ENCODE measurements at places on chromosomes 16 and 17.

DNA sequence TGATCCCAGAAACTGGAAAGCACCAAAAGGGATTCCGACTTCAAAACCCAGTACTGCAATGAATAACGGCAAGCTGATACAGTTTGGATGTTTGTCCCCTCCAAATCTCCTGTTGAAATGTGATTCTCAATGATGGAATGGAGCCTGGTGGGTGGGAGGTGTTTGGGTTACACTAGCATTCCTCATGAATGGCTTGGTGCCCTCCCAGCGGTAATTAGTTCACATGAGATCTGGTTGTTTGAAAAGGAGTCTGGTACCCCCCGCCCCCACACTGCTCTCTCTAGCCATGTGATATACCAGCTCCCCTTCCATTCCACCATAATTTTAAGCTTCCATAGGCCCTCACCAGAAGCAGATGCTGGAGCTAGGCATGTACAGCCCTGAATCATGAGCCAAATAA lies 40.1 kb downstream of the RANBP10 start:
- H3K27ac ChIP-seq = no peak overlapping the region
- H3K4me1 ChIP-seq = no peaks in the 10 kb centered on the region
- peaks cover 45% of the 10 kb centered on the region for H3K36me3 ChIP-seq
- no peak overlapping the region for H3K4me3 ChIP-seq

DNA sequence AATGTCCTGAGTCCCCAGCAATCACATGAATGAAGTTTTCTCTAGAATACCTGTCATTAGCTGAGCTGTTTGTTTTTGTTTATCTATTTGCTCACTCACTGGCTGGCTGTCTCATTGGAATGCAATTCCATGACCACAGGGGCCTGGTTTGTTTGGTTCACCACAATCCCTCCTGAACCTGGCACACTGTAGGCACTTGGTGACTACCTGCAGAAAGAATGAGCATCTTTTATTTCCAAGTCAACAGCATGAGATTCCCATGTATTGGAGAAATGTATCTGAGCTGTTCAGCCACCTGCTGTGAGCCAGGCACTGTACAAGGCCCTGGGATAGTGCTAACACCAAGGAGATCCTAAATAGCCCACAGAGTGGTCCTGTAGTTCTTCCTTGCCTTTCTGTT lies 345.1 kb downstream of the XYLT1 start:
- no peaks in the 10 kb centered on the region for H3K27me3 ChIP-seq
- no peaks in the 10 kb centered on the region for H3K4me1 ChIP-seq

DNA sequence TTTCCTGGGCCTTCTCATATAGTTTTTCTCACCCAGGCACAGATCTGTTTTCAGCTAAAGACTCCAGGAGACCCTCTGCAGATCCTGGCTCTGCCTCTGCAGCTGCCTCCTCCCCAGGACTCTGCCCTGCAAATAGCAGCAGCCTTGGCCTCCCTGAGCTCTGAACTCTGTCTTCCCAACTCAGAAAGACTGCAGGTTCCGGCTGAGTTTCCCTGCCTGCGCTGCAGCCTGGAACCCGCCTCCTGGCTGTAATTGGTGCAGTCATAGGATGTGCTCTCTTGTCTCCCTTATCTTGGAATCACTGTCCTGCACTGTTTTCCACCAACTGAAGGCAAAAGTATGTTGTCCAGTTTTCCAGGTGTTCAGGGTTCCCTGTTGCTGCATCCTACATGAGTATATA lies 14.3 kb upstream of the DNASE1 start:
- no peaks in the 10 kb centered on the region for H3K27me3 ChIP-seq
- H3K36me3 ChIP-seq = peaks cover 9% of the 10 kb centered on the region
- H3K4me3 ChIP-seq = no peak overlapping the region
- DNase-seq = no peak
- H3K27ac ChIP-seq = no peak overlapping the region

DNA sequence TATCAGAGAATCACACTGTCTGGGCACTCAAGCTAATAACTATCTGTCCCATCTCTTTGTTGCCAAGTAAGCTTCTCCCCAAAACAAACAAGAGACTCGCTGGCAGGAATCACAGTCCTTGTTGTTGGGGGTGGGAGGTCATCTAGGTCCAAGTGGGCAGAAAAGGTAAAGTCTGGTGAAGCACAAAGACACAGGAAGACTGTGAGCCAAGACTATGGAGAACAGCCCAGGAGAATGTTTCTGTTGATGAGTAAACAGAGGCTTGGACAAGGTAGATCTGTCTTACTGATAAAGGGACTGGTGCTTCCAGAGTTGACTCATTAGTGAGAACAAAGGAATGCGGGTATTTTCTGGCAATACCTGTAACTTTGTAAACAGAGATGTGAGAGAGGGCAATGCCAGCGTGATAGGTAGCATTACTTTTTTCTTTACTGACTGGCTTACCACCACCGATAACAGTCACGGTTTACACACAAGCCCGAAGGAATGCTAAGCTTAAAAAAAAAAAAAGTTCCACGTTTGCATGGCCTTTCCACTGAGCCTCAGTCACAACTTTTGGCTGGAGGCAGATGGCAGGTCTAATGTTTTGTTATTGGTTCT lies 11.5 kb upstream of the MMD start:
- H3K4me1 ChIP-seq = no peaks in the 10 kb centered on the region
- H3K36me3 ChIP-seq = no peaks in the 10 kb centered on the region
- no peak overlapping the region for H3K27ac ChIP-seq
- no peaks in the 10 kb centered on the region for H3K27me3 ChIP-seq

DNA sequence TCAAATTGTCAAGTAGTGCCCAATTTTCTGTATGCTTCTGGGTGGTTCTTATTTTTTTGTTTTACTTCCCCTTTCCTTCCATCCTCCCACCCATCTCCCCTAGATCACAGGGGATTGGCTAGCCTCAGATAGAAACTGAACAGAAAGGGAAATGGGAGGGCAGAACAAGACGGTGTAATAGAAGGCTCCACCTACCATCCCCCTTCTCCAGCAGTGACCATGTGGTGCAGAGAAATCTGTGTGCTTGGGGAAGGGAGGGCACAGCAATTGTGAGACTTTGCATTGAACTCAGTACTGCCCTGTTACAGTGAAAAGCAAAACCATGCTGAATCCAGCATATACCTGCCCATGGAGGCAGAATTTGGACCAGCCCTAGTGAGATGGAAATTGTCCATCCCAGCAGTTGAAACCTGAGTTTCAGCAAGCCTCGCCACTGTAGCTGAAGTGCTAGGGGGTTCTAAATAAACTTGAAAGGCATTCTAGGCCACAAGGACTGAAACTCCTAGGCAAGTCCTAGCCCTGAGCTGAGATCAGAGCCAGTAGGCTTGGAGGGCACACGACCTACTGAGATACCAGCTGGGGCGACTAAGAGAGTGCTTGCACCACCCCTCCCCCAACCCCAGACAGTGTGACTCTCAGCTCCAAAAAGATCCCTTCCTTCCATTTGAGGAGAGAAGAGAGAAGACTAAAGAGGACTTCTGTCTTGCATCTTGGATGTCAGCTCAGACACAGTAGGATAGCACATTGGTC lies 5.2 kb downstream of the SLFN11 start:
- H3K27me3 ChIP-seq = peaks cover 5% of the 10 kb centered on the region
- no peak overlapping the region for H3K27ac ChIP-seq
- DNase-seq = peak; percentile 43
- no peak overlapping the region for H3K4me3 ChIP-seq
- peaks cover 1% of the 10 kb centered on the region for H3K4me1 ChIP-seq
- H3K36me3 ChIP-seq = no peaks in the 10 kb centered on the region

GRCh38 chr16:3022208-3022683 lies 1.5 kb downstream of the HCFC1R1 start:
- DNase-seq = peak; percentile 96
- H3K27me3 ChIP-seq = no peaks in the 10 kb centered on the region
- H3K27ac ChIP-seq = peak overlapping the region; percentile 95
- no peaks in the 10 kb centered on the region for H3K4me1 ChIP-seq
- peaks cover 15% of the 10 kb centered on the region for H3K36me3 ChIP-seq

GRCh38 chr17:79997011-79997660 lies 38.5 kb downstream of the TBC1D16 start:
- no peaks in the 10 kb centered on the region for H3K4me1 ChIP-seq
- H3K4me3 ChIP-seq = no peak overlapping the region
- DNase-seq = no peak
- no peaks in the 10 kb centered on the region for H3K36me3 ChIP-seq
- H3K27me3 ChIP-seq = peaks cover 26% of the 10 kb centered on the region
- no peak overlapping the region for H3K27ac ChIP-seq

- no peak for DNase-seq
- no peaks in the 10 kb centered on the region for H3K27me3 ChIP-seq
- H3K4me1 ChIP-seq = no peaks in the 10 kb centered on the region
- no peaks in the 10 kb centered on the region for H3K36me3 ChIP-seq
Measured at GRCh38 chr16:9279291-9280068, 188.0 kb downstream of the HAPSTR1 start.

- no peaks in the 10 kb centered on the region for H3K27me3 ChIP-seq
- no peak overlapping the region for H3K27ac ChIP-seq
- no peak overlapping the region for H3K4me3 ChIP-seq
- no peak for DNase-seq
- H3K4me1 ChIP-seq = no peaks in the 10 kb centered on the region
- no peaks in the 10 kb centered on the region for H3K36me3 ChIP-seq
Measured at GRCh38 chr16:72210072-72210471, 38.1 kb upstream of the PMFBP1 start.

GRCh38 chr17:42441371-42442195 lies 17.1 kb upstream of the ATP6V0A1 start:
- H3K4me3 ChIP-seq = no peak overlapping the region
- no peaks in the 10 kb centered on the region for H3K36me3 ChIP-seq
- DNase-seq = no peak
- H3K27me3 ChIP-seq = no peaks in the 10 kb centered on the region

DNA sequence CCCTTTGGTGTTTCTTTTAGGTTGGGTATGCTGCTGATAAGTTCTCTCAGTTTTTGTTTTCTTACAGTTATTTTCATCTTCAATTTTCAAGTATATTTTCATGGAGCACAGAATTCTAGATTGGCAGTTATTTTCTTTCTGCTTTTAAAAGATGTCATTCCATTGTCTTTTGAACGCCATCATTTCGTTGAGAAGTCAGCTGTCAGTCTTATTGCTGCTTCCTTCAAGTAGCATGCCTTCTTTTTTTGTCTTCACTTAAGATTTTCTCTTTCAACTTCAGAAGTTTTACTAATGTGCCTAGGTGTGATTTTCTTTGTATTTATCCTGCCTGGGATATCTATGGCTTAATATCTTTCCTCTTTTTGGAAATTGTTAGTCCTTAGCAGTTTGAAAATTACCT lies 262.2 kb upstream of the PMFBP1 start:
- H3K36me3 ChIP-seq = no peaks in the 10 kb centered on the region
- no peak overlapping the region for H3K4me3 ChIP-seq
- no peaks in the 10 kb centered on the region for H3K27me3 ChIP-seq
- no peaks in the 10 kb centered on the region for H3K4me1 ChIP-seq
- DNase-seq = no peak

DNA sequence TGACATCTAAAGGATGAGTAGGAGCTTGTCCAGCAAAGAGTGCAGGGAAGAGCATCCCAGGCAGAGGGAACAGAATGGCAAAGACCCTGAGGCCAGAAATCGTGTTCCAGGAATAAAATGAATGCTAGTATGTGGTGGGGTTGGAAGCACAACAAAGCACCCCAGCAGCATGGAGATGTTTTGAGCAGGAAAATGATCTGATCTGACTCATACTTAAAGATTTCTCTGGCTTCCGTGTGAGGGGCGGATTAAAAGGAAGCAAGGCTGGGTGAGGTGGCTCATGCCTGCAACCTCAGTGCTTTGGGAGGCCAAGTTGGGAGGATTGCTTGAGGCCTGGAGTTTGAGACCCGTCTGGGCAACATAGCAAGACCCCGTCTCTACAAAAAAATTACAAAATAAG lies 2.3 kb downstream of the SLC5A11 start:
- no peaks in the 10 kb centered on the region for H3K4me1 ChIP-seq
- no peak overlapping the region for H3K27ac ChIP-seq
- H3K36me3 ChIP-seq = no peaks in the 10 kb centered on the region

GRCh38 chr16:23164736-23165135 lies 15.5 kb upstream of the USP31 start:
- H3K4me1 ChIP-seq = no peaks in the 10 kb centered on the region
- H3K27ac ChIP-seq = no peak overlapping the region
- H3K4me3 ChIP-seq = no peak overlapping the region
- H3K36me3 ChIP-seq = no peaks in the 10 kb centered on the region
- DNase-seq = no peak

- DNase-seq = no peak
- H3K36me3 ChIP-seq = peaks cover 55% of the 10 kb centered on the region
- H3K27ac ChIP-seq = no peak overlapping the region
- no peaks in the 10 kb centered on the region for H3K27me3 ChIP-seq
- no peak overlapping the region for H3K4me3 ChIP-seq
Measured at GRCh38 chr16:1779741-1780676, 2.4 kb downstream of the SPSB3 start.

DNA sequence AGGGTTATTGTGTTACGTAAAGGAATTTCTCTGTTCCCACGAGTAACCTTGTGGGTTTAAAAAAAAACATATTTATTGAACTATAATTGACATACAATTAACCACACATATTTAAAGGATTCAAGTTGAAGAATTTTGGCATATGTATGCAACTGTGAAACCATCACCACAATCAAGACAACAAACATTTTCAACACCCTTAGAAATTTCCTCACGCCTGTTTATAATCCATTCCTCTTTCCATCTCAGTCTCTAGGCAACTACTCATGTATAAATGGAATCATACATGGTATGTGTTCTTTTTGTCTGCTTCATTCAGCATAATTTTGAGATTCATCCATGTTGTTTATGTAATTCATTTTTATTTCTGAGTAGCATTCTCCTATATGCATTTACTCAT lies 104.0 kb downstream of the MRTFB start:
- H3K36me3 ChIP-seq = no peaks in the 10 kb centered on the region
- no peak for DNase-seq
- no peak overlapping the region for H3K27ac ChIP-seq
- H3K4me1 ChIP-seq = no peaks in the 10 kb centered on the region
- H3K4me3 ChIP-seq = no peak overlapping the region

DNA sequence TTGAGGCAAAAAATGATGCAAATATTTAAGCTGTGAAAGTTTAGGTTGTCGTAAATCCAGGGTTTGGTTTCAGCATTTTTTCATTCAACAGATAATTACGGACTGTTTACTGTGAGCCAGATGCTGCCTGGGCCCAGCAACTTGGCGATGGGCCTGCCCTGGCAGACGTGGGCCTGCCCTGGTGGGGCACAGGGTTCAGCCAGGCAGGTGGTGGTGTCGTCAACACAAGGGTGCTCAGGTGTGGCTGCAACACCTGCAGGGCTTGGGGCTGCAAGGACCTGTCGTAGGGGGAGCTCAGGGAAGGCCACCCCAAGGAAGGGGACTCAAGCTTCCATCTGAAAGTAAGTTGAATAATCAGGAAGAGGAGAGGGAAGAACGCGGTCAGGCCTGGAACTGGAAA lies 15.1 kb downstream of the ZC3H18 start:
- H3K27ac ChIP-seq = no peak overlapping the region
- no peaks in the 10 kb centered on the region for H3K27me3 ChIP-seq
- H3K4me3 ChIP-seq = no peak overlapping the region
- peaks cover 74% of the 10 kb centered on the region for H3K36me3 ChIP-seq
- DNase-seq = no peak

GRCh38 chr17:14793237-14793636 lies 471.9 kb downstream of the PMP22 start:
- H3K4me3 ChIP-seq = no peak overlapping the region
- no peak overlapping the region for H3K27ac ChIP-seq
- H3K4me1 ChIP-seq = no peaks in the 10 kb centered on the region
- DNase-seq = no peak
- no peaks in the 10 kb centered on the region for H3K27me3 ChIP-seq
- no peaks in the 10 kb centered on the region for H3K36me3 ChIP-seq

- H3K27ac ChIP-seq = no peak overlapping the region
- no peak for DNase-seq
- peaks cover 22% of the 10 kb centered on the region for H3K36me3 ChIP-seq
- no peaks in the 10 kb centered on the region for H3K27me3 ChIP-seq
- H3K4me3 ChIP-seq = no peak overlapping the region
Measured at GRCh38 chr17:35729405-35729833, 2.0 kb upstream of the RASL10B start.

GRCh38 chr16:477301-478157 lies 50.0 kb upstream of the CAPN15 start:
- H3K27me3 ChIP-seq = no peaks in the 10 kb centered on the region
- no peak overlapping the region for H3K27ac ChIP-seq
- H3K4me3 ChIP-seq = no peak overlapping the region
- no peak for DNase-seq
- H3K36me3 ChIP-seq = peaks cover 4% of the 10 kb centered on the region
